NCI-H1694 treated with DMSO at 0.1 percent for 48 hours (cell line): ENCODE measurements at places on chromosomes 1 and 21.

- peak; percentile 38 for DNase-seq
These were observed 48.2 kb downstream of the SYT2 start for GRCh38 chr1:202662081-202662480.

DNA sequence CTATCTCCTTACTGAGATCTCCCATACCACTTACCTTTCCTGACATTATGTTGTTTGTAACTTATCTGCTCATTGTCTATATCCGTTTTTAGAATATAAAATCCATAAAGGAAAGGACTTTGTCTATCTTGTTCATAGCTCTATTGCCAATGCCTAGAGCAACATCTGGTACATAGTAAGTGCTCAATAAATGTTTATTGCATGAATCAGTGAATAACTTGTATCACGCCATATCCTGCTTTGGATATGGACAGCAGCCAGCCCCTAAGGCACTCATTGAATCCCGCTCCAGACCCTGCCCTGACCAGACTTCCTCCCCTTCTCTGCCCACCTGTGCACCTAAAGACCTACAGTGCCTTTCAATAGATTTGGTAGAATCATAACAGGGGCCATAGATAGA, 298.1 kb upstream of the PLXNA2 start:
- no peak for DNase-seq

DNA sequence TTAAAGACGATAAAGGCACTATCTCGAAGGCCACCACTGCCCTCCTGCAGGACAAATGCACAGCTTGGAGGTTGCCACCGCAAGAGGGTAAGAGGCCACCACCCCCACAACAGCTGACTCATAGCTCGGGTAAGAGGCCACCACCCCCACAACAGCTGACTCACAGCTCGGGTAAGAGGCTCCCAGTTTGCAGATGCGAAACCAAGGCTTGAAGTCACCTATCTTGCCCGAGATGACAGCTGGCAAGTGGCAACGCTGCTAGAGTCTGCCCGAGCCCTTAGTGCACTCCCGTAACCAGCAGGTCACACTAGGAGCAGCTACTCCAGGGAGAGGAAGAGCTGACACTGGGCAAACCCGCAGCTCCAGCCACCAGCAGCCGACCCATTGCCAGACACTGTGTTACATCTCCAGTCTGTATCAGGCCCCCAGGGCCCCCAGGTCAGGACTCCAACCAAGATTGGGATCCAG, 17.1 kb upstream of the SPSB1 start:
- peak; percentile 4 for DNase-seq

GRCh38 chr1:65083263-65083896, 64.6 kb upstream of the AK4 start:
- no peak for DNase-seq

GRCh38 chr1:106677721-106678120, 378.8 kb upstream of the PRMT6 start:
- DNase-seq, result no peak

GRCh38 chr1:214573386-214574318, 22.2 kb upstream of the PTPN14 start:
- no peak for DNase-seq

DNA sequence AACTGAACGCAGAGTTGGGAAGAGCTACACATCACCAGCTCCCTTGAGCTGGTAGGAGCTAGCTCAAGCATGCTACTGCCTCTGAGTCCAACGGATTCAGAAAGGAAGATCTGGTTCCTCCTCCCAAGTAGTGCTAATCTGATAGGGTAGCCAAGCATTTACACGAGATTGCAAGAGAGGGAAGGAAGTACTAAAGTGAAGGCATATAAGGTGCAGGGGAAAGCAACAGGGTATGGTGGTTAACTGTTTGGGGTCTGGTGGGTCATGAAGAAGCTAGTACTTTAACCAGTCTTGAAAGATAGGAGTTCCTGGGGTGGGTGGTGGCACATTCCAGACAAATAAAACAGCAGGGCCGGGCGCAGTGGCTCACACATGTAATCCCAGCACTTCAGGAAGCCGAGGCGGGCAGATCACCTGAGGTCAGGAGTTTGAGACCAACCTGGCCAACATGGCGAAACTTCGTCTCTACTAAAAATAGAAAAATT, 20.2 kb upstream of the ZNF436 start:
- no peak for DNase-seq

DNA sequence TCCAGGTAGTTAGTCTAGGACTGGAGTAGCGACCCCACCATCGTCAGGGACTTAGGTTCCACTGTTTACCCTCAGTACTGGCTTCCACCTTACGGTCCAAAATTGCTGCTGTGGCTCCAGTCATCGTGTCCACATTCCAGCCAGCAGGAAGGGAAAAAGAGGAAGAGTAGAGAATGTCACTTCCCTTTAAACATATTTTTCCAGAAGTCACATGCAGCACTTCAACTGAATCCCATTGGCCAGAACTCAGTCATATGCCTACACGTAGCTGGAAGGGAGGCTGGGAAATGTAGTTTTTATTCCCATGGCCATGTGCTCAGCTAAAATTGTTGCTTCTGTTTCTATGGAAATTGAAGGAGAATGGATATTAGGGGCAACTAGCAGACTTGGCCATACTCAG, 84.1 kb upstream of the SELENON start:
- DNase-seq, result peak; percentile 41

DNA sequence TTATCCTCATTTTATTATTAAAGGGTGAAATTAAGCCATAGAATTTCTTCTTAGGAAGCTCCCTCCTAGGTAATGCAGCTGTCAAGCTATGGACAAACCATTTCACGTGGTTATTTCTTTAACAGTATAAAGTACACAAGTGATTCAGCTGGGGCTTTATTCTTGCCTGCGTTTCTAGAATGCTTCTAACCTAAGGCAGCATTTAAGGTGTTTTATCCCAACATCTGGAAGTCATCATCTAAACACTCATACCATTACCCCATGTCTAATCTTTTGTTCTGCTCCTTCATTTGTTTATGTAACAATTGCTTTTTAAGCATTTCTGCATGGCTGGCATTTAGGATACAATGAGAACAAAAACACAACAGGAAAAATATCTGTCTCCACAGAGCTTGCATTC, 829.2 kb upstream of the ADAMTS5 start:
- DNase-seq, result no peak

GRCh38 chr1:232476538-232476950, 153.4 kb downstream of the SIPA1L2 start:
- no peak for DNase-seq

DNA sequence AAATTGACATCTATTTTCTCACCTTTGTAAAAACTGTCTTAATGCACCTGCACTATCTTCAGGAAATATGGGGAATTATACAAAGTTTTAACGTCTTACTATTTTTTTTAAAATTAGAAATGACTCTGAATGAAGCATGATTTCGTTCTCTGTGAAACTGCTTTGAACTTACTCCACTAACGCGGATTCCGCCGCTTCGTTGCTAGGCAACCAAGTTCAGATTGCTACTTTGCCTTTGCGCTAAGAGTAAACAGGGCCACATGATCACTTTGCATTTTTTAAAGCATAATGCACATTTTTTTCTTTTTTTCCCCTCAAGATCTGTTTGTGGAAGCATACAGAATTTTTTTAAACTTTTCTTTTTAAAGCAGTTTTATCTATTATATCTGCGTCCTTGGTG, 690.5 kb downstream of the BRINP3 start:
- no peak for DNase-seq

GRCh38 chr21:38664841-38665240, 140.9 kb upstream of the ETS2 start:
- DNase-seq, result no peak

DNA sequence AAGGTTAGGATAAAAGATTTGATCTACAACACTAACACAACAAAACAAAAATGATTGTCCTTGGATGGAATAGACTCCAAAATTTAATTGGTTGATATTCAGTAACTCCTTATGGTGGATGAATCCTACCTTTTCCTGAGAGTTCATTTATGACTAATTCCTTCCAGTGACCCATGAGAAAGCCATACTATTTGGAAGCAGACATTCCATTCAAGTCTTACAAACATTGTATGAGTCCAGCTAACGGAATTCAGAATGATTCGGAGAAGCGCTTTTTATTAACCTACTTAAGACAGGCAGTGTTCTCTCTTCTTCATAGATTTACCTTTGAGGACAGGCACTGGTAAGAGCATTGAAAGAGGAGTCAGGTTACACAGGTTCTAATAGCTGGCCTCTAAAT, 155.6 kb upstream of the ZNF648 start:
- DNase-seq, result no peak

- no peak for DNase-seq
These were observed 166.1 kb upstream of the ZC3H12A start for GRCh38 chr1:37308031-37308960.
